Activated CD4-positive, alpha-beta memory T cell treated with anti-CD3 and anti-CD28 coated beads for 36 hours (primary cell): ENCODE measurements at places on chromosomes 4 and X.
A peak's percentile ranks its signal among the peaks of the same experiment; 100 is the strongest.

GRCh38 chr4:126028876-126029275 is 714.1 kb downstream of the FAT4 start:
- no peak for DNase-seq

- DNase-seq: no peak
Measured at GRCh38 chr4:61604054-61604453, 403.9 kb downstream of the ADGRL3 start.

- no peak for DNase-seq
Measured at GRCh38 chr4:52251864-52252263, 200.8 kb downstream of the SPATA18 start.

DNA sequence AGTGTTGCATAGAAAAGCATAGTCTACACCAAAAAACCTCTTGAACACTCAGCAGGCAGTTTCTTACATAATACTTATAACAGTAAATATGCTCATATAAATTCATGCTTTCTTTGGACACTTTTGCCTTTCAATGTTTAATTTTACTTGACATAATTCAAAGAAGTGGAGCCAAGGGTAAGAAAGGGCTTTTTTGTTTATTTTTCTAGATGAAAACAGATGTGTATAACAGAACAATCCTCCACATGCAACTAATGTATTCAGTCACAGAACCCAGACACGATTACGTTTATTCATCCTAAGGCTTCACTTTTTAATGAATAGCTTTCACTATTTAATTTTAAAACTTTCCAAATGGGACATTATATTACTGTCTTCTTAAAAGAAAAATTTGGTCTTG is 58.0 kb upstream of the PTPN13 start:
- DNase-seq: no peak

DNA sequence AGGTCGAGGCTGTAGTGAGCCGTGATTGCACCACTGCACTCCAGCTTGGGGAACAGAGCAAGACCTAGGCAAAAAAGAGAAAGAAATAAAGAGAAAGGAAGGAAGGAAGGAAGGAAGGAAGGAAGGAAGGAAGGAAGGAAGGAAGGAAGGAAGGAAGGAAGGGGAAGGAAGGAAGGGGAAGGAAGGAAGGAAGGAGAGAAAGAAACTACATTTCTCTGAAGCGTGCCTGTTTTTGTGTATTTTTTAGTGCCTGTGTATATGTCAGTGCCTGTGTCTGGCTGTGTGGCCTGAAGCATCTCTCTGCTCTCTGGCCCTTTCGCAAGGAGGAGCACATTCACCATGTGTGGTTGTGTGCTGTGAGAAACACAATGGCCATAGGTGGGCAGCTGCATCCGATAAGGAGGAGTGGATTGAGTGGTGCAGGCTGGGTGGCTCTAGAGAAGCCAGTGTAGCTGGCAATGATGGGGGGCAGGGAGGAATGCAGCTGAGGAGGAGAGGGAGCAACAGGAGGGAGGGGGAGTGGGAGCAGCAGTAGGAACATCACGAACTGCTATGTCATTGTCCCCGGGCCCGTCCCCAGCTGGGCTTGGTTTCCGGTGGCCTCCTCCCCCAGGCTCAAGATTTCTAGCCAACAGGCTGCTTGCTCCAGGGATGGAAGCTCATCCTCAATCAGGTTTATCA is 11.4 kb downstream of the SYN1 start:
- DNase-seq: no peak

DNA sequence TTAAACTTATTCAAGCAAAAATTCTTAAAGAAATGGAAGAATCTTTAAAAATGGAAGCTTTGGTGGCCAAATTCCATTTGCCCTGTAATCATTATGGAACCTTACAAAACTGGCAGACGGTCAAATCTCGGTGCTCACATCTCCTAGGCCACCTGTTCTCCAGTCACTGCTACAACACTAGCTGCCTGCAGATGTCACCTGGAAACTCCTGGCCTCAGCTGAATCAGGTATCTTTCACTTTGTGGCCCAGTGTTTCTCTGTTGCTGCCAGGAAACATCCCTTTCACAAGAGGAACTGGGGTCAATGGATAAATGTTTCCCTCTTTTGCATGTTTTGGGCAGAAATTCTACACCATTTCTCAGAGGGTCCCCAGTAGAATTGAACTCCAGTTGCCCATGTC is 4.2 kb upstream of the CXCL3 start:
- DNase-seq: no peak

GRCh38 chr4:130689181-130689580 is 1593.2 kb downstream of the C4orf33 start:
- DNase-seq: no peak

- DNase-seq: no peak
Measured at GRCh38 chrX:105975382-105975781, 63.1 kb downstream of the SERPINA7 start.

- no peak for DNase-seq
Measured at GRCh38 chr4:85761803-85762528, 287.0 kb downstream of the ARHGAP24 start.

DNA sequence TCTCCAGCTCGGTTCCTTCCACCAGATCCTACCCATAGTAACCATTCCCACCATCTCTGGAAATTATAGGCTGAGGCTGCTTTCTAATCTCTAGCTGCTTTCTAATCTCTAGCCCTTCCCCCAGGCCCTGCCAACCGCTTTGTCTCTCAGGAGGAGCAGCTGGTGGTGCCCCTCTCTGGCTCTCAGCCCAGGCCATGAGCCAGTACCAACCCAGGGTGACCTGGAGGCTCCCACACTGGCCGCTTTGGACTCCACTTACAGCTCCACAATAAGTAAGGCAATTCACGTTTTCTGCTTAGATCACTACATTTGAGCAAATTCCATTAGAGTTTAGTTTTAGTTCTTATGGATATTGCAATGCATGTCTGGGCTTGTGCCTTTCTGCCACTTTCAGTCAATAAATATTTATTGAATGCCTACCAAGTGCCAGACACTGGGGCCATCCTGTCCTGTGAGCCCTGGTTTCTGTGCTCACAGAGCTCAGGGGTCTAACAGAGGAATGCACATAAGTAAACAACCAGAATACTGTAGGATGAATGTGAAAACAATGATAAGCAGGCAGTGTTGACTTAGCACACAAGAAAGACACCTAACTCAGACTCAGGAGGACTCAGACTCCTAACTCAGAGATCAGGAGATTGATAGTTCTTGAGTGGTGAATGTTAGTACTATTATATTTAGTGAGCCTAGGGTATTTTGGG is 38.9 kb downstream of the SMC1A start:
- no peak for DNase-seq

DNA sequence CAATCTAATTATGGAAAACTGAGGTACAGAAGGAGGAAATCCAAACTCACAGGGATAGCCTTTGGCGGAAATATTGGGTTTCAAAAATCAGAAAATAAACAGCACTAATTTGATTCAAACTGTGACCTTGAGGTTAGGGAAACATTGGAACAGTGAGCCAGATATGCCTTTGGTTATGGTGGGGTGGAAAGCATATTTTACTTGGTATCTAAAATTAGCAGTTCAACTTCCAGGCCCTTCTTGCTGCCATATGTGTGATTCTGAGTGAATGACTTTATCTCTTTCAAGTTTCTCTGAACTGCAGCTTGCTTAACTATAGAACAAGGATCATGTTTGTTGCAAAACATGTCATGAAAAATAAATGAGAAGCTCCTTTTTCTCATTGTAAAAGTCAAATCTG is 240.9 kb upstream of the VEGFC start:
- DNase-seq: no peak

- no peak for DNase-seq
Measured at GRCh38 chrX:7028246-7028645, 119.3 kb upstream of the STS start.

DNA sequence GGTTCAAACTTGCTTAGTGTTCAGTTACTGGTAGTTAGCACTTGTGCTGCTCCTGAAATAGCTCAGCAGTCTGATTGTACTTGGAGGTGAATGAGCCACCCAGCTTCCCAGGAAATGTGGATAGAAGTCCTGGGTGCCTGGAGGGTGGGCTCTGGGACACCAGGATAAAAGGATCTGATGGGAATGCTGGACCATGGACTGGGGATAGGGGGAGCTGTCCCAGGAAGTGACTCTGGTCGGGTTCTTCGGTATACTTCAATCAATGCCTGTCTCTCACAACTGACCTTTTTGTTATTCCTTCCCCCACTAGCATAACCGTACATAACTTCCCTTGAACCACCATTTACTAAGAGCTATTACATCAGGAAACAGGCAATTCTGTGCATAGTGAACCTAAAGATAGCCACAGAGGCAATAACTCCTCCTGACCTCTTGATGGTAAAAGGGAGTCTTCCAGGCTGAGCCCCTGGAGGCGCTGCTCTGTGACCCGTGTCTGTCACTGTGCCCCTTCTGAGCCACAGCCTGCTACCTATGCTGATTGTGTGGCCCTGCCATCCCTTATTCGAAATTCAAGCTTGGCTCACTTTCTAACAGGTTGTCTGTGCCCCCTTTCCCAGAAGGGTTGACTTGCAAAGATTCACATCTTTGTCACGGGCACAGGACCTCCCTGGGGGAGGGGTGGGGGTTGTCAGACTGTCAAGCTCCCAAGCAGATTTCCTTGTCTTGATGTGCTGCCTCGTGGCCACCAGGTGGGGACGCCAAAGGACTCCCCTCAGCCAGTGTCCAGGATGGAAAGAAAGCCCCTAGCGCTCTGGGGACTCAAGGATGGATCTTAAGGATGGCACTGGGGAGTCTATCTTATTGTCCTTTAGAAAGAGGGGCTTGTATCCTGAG is 24.5 kb upstream of the WDR1 start:
- no peak for DNase-seq

GRCh38 chr4:155667222-155667567 is 547 bp downstream of the GUCY1A1 start:
- DNase-seq: peak; percentile 10

GRCh38 chrX:124502166-124502565 is 155.8 kb downstream of the SH2D1A start:
- peak; percentile 18 for DNase-seq

DNA sequence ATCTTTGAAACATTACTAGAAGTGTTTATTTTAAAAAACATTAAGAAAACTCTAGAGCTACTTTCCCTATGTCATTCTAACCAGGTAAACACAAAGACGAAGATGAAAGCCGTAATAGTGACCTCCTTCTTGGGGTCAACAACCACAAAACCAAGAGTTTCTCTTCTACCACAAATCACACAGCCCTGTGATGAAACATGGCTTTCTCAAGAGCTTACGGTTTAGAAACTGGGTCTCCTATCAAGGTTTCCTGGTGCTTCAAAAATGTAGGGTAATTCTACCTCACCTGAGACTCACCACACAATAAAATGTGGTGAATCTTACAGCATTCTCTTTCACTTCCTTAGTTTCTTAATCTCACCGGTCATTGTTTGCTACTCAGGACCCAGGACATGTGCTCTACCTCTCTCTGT is 50.9 kb downstream of the CORIN start:
- DNase-seq: no peak

DNA sequence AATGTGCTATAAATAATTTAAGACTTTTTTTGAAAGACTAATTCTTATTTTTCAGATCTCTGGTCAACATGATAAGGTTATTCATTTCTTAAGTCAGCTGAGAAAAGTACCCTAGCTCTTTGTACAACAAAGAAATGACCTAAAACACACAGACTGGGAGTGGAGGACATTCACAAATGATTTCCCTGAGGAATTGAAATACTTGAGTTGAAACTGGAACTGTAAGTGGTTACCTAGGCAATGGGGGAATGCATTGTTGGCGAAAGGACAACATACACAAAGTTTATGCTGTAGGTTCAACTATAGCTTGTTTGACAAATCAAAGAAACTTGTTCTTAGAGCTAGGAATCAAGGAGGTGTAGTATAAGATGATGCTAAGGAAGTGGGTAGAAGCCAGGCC is 915.5 kb downstream of the FAT4 start:
- DNase-seq: no peak

DNA sequence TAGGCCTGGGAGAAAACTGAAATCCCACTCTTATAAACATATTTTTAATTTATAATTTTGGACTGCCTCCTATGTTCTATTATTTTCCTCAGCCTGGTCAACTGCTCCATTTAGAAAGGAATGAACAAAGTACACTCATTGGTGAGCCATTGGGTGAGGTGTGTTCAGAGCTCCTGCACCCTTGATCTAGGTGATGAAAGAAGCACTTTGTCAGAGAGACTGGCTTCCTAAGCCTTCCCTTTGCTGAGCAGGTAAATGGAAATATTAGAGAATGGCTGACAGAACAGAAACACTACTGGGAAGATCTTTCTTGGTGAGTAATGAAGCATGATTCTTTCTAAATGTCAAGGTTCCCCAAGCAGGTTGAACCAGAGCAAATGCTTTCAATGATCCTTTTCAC is 19.0 kb upstream of the ARHGAP24 start:
- DNase-seq: no peak

- DNase-seq: no peak
Measured at GRCh38 chr4:95193391-95194224, 355.2 kb downstream of the UNC5C start.
